ENCODE measurements at places on chromosomes 12 and 14.

DNA sequence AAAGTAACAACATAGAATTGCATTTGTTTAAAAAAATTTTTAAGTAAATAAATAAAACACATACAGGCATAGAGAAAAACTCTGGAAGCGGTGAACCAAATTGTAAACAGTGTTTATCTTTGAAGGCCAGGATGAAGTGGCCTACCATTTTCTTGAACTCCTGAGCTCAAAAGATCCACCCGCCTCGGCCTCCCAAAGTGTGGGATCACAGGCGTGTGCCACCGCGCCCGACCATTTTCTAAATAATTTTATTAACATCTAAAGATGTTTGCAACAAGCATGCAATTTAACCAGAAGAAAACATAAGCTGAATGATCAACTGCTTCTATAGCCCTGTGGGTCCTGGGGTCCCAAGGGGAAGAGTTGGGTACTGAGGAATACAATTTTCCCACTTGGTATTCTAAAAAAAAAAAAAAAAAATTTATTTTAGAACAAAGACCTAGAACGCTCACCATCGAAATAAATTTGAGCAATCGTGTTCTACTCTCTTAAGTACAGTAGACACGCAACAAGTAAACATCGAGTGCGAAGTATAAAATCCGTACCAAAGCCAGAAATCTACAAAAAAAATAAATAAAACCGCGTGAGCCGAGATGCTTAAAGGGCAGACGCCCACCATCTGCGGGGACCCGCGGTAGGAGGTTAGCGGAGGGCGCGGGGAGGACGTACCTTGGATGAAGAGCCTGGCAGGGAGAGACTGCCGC, 484 bp downstream of the MIS18BP1 start:
- DNase-seq = peak; percentile 33

DNA sequence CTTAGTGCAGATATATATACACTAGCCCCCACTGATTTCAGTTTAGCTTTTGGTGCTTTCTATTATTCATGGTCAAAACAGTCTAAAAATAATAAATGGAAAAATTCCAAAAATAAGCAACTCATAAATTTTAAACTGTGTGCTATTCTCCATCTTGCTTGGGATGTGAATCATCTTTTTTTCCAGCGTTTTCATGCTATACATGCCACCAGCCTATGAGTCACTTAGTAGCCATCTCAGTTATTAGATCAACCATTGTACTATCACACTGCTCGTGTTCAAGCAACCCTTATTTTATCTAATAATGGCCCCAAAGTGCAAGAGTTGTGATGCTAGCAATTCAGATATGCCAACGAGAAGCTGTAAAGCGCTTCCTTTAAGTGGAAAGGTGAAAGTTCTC, 73.9 kb upstream of the KRR1 start:
- DNase-seq = peak; percentile 50

GRCh38 chr12:107310621-107311020, 217.3 kb upstream of the CRY1 start:
- no peak for DNase-seq

- no peak for DNase-seq
These were observed at the start of gene PTPN6 for GRCh38 chr12:6950811-6951540. PTPN6 (plus strand) TSS chr12:6951356; CDS start chr12:6951513, 157 bp downstream.

- DNase-seq = no peak
These were observed 75.8 kb upstream of the OR4E1 start for GRCh38 chr14:21749306-21749868.

GRCh38 chr12:30416631-30417030, 279.0 kb downstream of the IPO8 start:
- no peak for DNase-seq

GRCh38 chr14:102668291-102668873, 75.9 kb downstream of the RCOR1 start:
- no peak for DNase-seq

DNA sequence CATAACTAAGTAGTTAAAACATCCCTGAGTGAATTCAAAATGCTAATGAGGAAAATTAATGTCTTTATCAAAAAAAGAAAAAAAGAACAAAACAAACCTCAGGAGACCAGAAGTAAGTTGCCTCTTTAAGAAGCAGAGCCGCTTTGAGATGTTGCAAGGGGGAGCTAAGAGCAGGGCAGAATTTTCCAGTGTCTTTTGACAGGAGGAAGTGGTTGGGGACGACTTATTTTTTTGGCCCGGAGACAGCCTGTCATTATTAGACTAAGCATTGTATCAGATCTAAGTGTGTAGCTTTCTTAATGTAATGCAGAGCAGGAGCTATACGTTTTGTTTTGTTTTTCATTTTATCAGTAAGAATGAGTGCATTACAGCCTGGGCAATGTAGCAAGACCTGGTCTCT, 206.6 kb downstream of the CACNA1C start:
- no peak for DNase-seq

DNA sequence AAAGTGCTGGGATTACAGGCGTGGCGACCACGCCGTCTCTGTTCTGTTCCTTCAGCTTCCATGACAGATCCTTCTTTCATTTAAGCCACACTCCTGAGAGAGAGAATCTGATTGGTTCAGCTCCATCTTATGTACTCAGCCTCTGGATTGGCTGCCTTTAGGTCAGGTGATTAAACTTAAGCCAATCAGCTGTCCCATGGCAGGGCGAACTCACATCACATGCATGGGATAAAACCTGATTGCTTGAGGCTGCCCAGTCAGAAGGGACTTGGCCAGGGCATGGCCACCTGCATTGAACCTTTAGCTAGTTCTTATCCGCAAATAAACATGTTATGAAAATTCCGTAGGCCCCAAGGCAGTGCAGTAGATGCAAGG, 274.2 kb downstream of the SUDS3 start:
- no peak for DNase-seq

DNA sequence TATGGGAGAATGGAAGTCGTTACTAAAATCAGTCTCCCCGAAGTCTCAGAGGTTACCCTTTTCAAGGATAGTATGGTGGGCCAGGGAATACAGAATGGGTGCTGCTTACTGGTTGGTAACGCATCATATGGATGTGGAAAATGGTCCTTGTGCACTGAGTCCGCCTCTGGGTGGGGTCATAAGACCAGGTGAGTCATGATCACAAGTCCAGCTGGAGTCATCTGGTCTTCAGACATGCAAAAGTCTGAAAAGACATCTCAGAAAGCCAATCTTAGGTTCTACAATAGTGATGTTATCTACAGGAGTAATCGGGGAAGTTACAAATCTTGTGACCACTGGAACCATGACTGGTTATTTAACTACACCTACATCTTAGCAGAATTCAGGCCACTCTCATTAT, 71.9 kb upstream of the TCL1B start:
- peak; percentile 4 for DNase-seq

- no peak for DNase-seq
These were observed 414 bp upstream of the ANKS1B start for GRCh38 chr12:99985129-99985570.

DNA sequence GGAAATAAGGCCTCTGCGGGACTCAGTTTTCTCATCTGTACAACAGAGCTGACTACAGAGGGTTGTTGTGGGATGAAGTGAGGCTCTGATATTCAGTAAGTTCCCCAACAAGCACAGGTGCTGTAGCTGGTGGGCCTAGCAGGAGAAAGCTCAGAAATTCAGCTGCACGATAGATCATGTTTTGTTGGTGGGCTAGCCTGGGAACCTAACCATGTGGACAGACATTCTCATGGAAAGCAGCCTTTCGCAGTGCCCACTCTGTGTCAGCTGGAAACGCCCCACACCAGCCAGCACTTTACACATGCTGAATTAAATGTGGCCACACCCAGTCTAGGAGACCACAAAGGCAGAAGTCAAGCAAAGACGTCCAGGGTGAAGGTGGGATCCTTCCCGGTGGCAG, 16.1 kb downstream of the PITPNM2 start:
- DNase-seq = no peak

All from small intestine (tissue), 16 donors.